Testis (tissue), 5 donors: ENCODE measurements at places on chromosomes 12 and 14.

GRCh38 chr14:77590845-77591485 is 25.5 kb downstream of the SPTLC2 start:
- no peak for DNase-seq

- no peak for DNase-seq
Measured at GRCh38 chr12:82517027-82517426, 158.7 kb downstream of the METTL25 start.

GRCh38 chr14:59394268-59394667 is 70.9 kb downstream of the GPR135 start:
- no peak for DNase-seq

DNA sequence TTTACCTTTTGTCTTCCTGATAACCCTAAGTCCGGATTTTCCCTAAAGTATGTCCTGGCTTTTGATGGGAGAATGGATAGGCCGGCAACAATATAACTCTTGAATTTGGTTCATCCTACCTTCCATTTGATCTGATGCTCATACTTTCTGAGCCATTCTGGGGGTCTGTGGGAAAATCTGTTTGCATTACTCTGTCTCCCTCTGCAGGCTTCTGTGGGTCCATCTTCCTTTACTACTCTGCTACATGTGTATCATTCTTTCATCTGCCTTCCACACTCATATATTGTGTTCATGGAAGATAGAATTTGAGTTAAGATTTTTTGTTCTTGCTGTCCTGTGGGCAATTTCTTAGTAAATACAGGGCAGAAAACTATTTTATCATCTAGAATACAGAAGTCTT is 101.5 kb downstream of the NAV3 start:
- no peak for DNase-seq

- no peak for DNase-seq
Measured at GRCh38 chr12:60872850-60873713, 1277.3 kb downstream of the SLC16A7 start.

DNA sequence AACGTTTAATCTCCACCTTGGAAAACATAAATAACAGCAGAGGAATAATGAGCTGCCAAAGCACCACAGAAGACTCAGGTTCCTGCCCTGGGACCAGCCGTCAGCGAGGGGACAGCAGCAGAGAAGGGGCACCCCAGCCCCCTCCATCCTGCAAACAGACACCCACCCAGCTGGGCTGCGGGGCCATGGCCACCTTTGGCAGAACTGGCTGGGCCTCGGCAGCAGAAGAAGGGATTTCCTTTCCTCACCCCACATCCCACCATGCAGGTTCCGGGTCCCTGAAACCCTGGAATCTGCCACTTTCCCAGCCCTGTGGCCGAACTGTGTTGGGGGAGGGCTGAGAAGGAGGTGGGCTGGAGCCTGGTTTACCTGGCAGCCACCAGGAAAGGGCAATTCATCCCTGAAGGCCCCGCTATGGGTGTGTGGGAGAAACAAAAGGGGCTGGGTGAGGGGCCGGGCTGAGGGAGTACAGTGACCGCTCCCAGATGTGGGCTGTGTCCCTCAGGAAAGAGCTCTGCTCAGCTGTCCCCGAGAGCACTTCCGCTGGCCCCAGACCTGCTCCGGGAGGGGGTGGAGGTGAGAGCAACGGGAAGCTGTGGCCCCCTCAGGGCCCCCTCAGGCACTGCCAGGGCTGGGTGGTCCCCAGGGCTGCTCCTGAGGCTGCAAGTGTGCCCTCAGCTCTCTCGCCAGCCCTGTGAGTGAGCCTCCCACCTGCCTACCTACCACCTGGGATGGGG is 3.8 kb downstream of the PGF start:
- DNase-seq = no peak

GRCh38 chr12:23795494-23795893 is 154.0 kb downstream of the SOX5 start:
- no peak for DNase-seq

DNA sequence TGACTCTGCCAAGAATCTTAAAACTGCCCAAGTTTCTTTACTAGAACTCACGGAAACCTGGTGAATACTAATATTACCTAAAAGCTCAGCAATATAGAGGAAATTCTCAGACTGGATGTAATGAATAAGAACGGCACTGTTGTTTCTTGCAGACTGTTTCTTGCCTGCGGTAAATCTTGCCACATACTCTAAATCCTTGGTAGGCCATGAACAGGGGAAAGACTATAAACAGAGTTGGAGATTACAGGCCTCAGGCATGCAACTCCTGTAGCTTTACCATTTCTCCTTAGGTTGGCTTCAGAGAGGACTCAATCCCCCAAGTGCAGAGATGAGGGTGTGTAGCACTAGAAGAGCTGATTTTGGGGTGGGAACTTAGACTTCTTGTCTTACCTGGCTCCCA is 1.1 kb downstream of the ALDH6A1 start:
- no peak for DNase-seq
